Transverse colon (tissue), 4 donors: ENCODE measurements at places on chromosomes 3 and 15. TPM values are rescaled to one million over a fixed set of nuclear protein-coding genes. Genes with fewer than 3 reads are reported as not detected.

GRCh38 chr3:150806185-150806835, 43.3 kb upstream of the SIAH2 start:
- no peaks in the 10 kb centered on the region for H3K36me3 ChIP-seq
- H3K27me3 ChIP-seq: no peaks in the 10 kb centered on the region
- H3K4me1 ChIP-seq: no peaks in the 10 kb centered on the region
- no peak for DNase-seq
- no peak overlapping the region for H3K27ac ChIP-seq

GRCh38 chr3:61030469-61031035, 220.7 kb downstream of the FHIT start:
- no peak for DNase-seq
- H3K4me3 ChIP-seq: no peak overlapping the region
- H3K27ac ChIP-seq: no peak overlapping the region
- H3K27me3 ChIP-seq: no peaks in the 10 kb centered on the region
- no peaks in the 10 kb centered on the region for H3K4me1 ChIP-seq

DNA sequence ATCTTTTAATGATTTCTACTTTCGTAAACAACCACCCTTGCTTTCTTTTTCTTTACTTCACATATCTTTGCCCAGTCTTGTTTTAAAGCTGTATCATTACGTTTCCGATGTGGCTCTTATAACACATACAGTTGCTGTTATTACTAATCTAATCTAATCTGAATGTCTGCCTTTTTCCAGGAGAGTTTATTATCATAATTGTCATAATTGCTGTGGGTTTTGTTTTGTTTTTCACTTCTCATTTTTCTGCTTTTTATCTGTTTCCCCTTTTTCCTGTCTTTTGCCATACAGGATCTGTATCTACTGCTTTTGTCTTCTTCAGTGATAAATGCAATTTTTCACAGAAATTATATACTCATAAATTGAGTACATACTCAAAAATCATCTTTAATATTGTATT, 24.9 kb downstream of the HACL1 start:
- H3K36me3 ChIP-seq: peaks cover 18% of the 10 kb centered on the region
- DNase-seq: no peak
- H3K4me3 ChIP-seq: no peak overlapping the region
- no peaks in the 10 kb centered on the region for H3K4me1 ChIP-seq

- no peaks in the 10 kb centered on the region for H3K36me3 ChIP-seq
- H3K27ac ChIP-seq: no peak overlapping the region
- no peak overlapping the region for H3K4me3 ChIP-seq
- DNase-seq: no peak
- H3K4me1 ChIP-seq: no peaks in the 10 kb centered on the region
- H3K27me3 ChIP-seq: no peaks in the 10 kb centered on the region
Observed at GRCh38 chr3:99128235-99128634, 226.7 kb upstream of the DCBLD2 start.

- H3K27me3 ChIP-seq: no peaks in the 10 kb centered on the region
- no peaks in the 10 kb centered on the region for H3K4me1 ChIP-seq
- DNase-seq: peak; percentile 45
- no peak overlapping the region for H3K4me3 ChIP-seq
- H3K36me3 ChIP-seq: no peaks in the 10 kb centered on the region
Observed at GRCh38 chr3:48142316-48142870, 45.8 kb downstream of the CDC25A start.

GRCh38 chr3:53495520-53496391, 1.3 kb downstream of the CACNA1D start:
- peaks cover 6% of the 10 kb centered on the region for H3K4me1 ChIP-seq
- peaks cover 26% of the 10 kb centered on the region for H3K27me3 ChIP-seq
- peak overlapping the region; percentile 20 for H3K27ac ChIP-seq

DNA sequence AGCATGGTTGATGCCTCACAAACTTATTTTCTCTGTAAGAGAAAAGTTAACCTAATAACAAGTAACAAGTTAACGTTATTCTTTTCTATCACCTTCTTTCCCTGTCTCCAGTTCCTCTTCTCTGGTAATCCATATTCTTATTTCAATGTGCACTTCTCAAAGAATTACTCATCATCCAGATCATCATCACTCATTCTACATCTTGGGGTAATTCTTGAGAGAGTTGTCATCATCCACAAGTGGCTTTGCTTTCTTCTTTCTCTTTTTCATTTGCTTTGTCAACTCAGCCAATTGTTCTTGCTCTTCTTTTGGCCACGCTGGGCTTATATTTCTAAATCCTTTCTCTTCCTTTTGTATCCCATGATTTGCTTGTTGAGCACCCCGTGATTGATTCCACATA, 20.8 kb upstream of the RNF111 start:
- peaks cover 4% of the 10 kb centered on the region for H3K4me1 ChIP-seq
- no peak for DNase-seq
- H3K4me3 ChIP-seq: no peak overlapping the region

- peaks cover 18% of the 10 kb centered on the region for H3K4me1 ChIP-seq
- DNase-seq: peak; percentile 26
- H3K27ac ChIP-seq: peak overlapping the region; percentile 78
- no peak overlapping the region for H3K4me3 ChIP-seq
- H3K36me3 ChIP-seq: no peaks in the 10 kb centered on the region
Observed at GRCh38 chr3:14297784-14298236, 104.6 kb upstream of the SLC6A6 start.

- H3K27me3 ChIP-seq: no peaks in the 10 kb centered on the region
- no peaks in the 10 kb centered on the region for H3K4me1 ChIP-seq
- peaks cover 35% of the 10 kb centered on the region for H3K36me3 ChIP-seq
- no peak overlapping the region for H3K27ac ChIP-seq
- no peak for DNase-seq
Observed at GRCh38 chr15:22863356-22863755, 24.9 kb downstream of the NIPA2 start.

DNA sequence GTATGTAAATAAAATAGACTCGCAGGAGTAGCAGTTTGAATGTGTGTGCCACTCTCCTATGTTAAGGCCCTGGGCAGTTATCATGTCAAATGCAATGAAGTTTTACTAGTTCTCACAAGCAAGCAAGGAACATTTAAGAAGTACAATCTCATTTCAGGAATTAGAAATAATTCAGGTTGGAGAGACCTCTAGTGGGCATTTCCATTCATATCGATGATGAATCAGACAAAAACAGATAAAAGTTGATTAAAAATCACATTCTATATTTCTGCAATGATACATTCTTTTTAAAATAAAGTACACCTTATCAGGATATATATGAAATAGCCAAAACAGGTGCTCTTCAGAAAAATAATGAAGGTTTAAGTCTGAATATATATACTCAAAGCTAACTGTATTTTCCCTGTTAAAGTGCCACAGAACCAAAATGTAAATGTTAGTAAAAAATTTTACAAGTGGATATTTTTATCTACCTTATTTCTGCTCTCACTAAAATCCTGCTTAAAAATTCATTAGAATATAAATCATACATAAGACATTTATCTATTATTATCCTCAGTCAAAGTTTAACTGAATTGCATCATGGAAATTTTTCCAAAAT, 492.4 kb upstream of the FRG2C start:
- H3K27ac ChIP-seq: no peak overlapping the region
- H3K4me3 ChIP-seq: no peak overlapping the region
- no peak for DNase-seq
- H3K36me3 ChIP-seq: no peaks in the 10 kb centered on the region

DNA sequence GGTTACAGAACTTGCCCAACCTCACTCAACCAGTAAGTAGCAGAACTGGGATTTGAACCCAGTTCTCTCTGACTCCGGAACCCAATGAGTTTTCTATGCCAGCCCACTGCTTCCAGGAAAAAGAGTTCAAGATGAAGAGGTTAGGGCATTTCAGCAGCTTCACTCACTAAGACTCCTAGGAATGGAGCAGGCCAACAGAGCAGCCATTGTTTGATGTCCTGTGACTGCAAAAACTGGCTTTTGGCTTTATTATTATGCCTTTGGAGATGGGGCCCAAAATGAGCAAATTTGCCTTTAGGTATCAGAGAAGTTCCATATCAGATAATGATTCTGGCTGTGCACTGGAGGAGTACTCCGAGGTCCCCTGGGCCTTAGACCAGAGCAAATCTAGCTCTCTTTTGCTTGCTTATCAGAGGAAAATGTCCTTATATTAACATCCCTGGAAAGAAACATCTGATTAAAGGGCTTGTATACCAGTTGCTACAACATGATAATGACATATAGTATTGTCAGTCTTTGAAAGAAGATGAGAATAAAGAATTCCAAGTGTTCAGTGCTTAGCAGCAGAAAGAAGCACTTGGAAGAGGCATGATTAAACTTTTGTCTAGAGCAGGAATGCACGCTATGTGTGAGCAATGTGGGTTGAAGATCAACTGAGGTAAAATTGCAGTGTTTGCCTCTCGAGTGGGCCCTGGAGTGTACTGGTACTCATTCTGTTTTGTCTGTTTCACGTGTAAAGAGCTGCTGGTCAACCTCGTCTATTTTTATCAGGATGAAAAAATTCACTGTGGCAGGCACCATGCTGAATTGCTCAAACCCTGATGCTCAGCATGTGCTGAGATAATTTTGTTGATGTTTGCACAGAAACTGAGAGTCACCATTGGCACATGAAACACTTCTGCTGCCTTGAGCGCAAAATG, 21.8 kb upstream of the KLHL24 start:
- H3K4me1 ChIP-seq: no peaks in the 10 kb centered on the region
- no peak for DNase-seq
- H3K27me3 ChIP-seq: no peaks in the 10 kb centered on the region

DNA sequence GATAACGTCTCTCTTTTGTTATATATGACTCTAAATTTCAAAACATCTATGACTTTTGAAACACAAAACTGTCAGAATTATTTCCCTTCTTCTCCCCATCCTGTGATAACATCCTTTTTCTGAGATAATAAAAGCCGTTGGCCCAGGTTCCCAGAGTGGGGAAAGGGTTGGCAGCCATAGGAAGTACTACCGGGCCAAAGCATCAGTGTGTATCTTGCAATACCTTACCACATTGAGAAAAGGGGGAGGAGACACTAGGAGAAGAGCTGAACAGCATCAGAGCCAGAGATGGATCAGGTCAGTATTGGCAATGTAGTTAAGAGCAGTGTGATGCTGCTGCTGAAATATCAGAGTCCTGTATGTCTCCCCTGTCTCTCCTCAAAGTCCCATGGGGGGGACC, 210.0 kb upstream of the PROK2 start:
- H3K36me3 ChIP-seq: no peaks in the 10 kb centered on the region
- no peaks in the 10 kb centered on the region for H3K4me1 ChIP-seq
- no peaks in the 10 kb centered on the region for H3K27me3 ChIP-seq
- DNase-seq: no peak
- H3K27ac ChIP-seq: no peak overlapping the region
- H3K4me3 ChIP-seq: no peak overlapping the region

GRCh38 chr3:72329354-72329753, 518.9 kb downstream of the SHQ1 start:
- H3K4me3 ChIP-seq: no peak overlapping the region
- DNase-seq: no peak
- no peaks in the 10 kb centered on the region for H3K4me1 ChIP-seq

DNA sequence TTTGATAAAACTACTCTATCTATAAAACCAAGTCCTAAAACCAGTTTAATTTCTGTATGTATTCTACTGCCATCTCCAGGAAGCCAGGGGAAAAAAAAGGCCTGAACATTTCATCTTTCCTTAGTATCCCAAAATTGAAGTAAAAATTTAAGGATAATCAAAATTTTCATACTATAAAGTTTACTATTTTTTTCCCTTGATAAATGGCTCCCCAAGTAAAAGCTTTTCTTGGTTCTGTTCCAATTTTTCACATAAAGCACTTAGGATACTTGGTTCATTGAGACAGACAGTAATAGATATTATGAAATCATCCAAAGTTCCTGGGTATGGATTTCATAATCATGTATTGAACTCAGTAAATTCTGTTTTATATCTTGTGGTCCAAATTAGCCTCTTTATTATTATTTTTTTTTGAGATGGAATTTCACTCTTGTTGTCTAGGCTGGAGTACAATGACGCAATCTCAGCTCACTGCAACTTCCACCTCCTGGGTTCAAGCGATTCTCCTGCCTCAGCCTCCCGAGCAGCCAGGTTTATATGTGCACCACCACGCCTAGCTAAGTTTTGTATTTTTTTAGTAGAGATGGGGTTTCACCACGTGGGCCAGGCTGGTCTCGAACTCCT, 34.5 kb downstream of the ICE2 start:
- H3K36me3 ChIP-seq: no peaks in the 10 kb centered on the region
- no peak for DNase-seq
- no peaks in the 10 kb centered on the region for H3K27me3 ChIP-seq
- H3K4me1 ChIP-seq: peaks cover 11% of the 10 kb centered on the region
- H3K4me3 ChIP-seq: no peak overlapping the region
- H3K27ac ChIP-seq: no peak overlapping the region

GRCh38 chr3:78647726-78648125, 1120.1 kb downstream of the ROBO1 start:
- DNase-seq: no peak
- no peaks in the 10 kb centered on the region for H3K36me3 ChIP-seq
- H3K4me1 ChIP-seq: no peaks in the 10 kb centered on the region
- H3K4me3 ChIP-seq: no peak overlapping the region
- H3K27ac ChIP-seq: no peak overlapping the region

GRCh38 chr3:147369231-147369630, 37.1 kb downstream of the ZIC4 start:
- H3K36me3 ChIP-seq: no peaks in the 10 kb centered on the region
- H3K4me1 ChIP-seq: no peaks in the 10 kb centered on the region
- no peak overlapping the region for H3K27ac ChIP-seq
- H3K4me3 ChIP-seq: no peak overlapping the region
- DNase-seq: no peak
- H3K27me3 ChIP-seq: peaks cover 100% of the 10 kb centered on the region

GRCh38 chr3:188527389-188527788, 373.4 kb downstream of the LPP start:
- no peak for DNase-seq
- no peaks in the 10 kb centered on the region for H3K4me1 ChIP-seq
- H3K27ac ChIP-seq: no peak overlapping the region
- H3K27me3 ChIP-seq: no peaks in the 10 kb centered on the region
- H3K36me3 ChIP-seq: peaks cover 18% of the 10 kb centered on the region

DNA sequence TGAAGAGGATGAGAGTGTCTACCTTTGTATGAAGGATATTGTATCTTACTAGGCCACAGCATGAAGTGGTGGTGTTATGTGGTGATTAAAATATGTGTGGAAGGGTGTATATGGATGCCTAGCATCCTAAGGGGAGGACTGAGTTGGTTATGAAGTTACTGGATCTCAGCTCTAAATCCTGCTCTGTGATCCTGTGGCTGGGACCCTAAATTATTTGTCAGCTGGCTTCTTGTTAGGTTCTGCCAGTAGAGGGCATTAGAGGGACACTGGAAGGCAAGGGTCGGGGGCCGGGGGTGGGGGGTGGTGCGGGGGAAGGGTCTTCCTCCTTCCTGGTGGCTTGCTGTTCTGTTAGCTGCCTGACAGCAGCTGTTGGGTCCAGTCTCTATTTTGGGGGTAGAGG, 34.9 kb downstream of the MORF4L1 start:
- H3K27ac ChIP-seq: no peak overlapping the region
- DNase-seq: no peak
- no peaks in the 10 kb centered on the region for H3K4me1 ChIP-seq
- H3K36me3 ChIP-seq: no peaks in the 10 kb centered on the region

- peak overlapping the region; percentile 91 for H3K27ac ChIP-seq
- H3K4me1 ChIP-seq: peaks cover 25% of the 10 kb centered on the region
- peak overlapping the region; percentile 79 for H3K4me3 ChIP-seq
- no peak for DNase-seq
- no peaks in the 10 kb centered on the region for H3K36me3 ChIP-seq
Observed at GRCh38 chr15:82047453-82048400, 1.9 kb upstream of the MEX3B start.

CACNA2D3 gene
- 0.55 TPM for total RNA-seq

LMAN1L gene
- not detected for total RNA-seq

AMOTL2 gene
- 14.5 TPM for total RNA-seq

SAMD7 gene
- not detected for total RNA-seq

LYZL4 gene
- total RNA-seq: not detected

BCHE gene
- total RNA-seq: 11.3 TPM

KNG1 gene
- total RNA-seq: 2.0 TPM

NRROS gene
- 2.5 TPM for total RNA-seq

GPR62 gene
- total RNA-seq: not detected

DMXL2 gene
- 48.6 TPM for total RNA-seq

GOLGA8S gene
- total RNA-seq: not detected

C3orf80 gene
- 1.1 TPM for total RNA-seq

XCR1 gene
- total RNA-seq: 0.32 TPM
